ENCODE measurements at places on chromosomes 13 and 19. TPM values are rescaled to one million over a fixed set of nuclear protein-coding genes. Genes with fewer than 3 reads are reported as not detected.

DNA sequence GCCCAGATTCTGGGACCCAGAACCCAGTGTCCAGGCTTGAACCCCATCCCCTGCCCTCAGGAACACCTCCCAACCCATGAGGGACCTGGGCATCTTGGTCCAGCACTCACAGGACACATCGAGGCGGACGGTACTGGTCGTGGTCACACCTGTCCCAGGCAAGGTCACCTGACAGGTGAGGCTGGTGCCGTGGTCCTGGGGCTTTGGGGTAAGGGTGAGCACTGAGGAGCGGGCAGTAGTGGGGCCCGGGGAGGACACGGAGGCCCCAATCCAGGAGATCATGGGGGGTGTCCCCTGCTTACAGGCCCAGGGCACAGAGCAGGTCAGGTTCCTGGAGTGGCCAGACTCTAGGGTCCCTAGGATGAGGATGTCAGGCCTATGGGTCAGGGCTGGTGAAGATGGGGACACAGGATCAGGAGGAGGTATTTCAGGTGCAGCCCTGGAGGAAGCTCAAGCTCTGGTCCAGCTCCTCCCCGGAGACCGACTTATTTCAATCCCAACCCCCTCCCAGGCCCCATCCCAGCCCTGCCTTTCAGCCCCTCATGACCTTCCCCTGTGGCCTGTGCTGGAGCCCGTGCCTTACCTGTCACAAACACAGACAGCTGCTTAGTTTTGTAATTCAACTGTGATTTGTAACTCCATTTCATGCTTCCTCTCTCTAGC, 772 bp downstream of the SIGLEC8 start:
- DNase-seq = no peak

- no peak for DNase-seq
These were observed 1.3 kb downstream of the FAM174C start for GRCh38 chr19:1276628-1277022.

DNA sequence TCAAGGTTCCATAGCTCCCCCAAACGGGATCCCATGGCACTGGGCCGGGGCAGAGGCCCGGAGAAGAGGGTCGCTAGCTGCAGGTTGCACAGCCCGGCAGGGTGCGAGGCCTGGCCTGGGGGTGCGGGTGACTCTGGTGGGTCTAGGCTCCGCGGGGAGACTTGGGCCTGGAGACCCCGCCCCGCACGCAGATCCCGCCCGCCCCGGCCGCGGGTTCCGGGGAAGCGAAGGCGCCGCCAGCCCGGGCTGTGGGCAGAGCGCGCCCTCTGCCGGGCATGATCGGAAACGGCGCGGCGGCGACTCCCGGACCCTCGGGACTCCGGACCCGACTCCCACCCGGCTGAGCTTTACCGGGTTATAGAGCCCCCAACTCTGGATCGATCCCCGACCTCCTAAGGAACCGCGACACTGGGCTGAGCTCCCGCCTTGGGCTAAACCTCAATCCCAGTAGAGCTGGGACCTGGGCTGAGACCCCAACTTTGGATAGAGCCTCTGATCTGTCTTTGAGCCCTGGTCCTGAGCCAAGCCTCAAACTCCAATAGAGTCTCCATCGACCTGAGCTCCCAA, 3.1 kb upstream of the TNFAIP8L1 start:
- no peak for DNase-seq

- no peak for DNase-seq
These were observed 12.2 kb downstream of the PIP5K1C start for GRCh38 chr19:3687774-3688706.

GRCh38 chr13:44396701-44397580, 23.3 kb downstream of the SERP2 start:
- no peak for DNase-seq

Gene OR4F17
- not detected for polyA plus RNA-seq

Gene PSG2
- not detected for polyA plus RNA-seq

- no peak for DNase-seq
These were observed 12.4 kb downstream of the ATP12A start for GRCh38 chr13:24692561-24692960.

GRCh38 chr19:40090241-40091204, at the start of gene ZNF780A:
ZNF780A (minus strand) TSS chr19:40090943; CDS start chr19:40084753, 6,190 bp downstream.
- DNase-seq = peak; percentile 41

Gene ZNF724
- 0.51 TPM for polyA plus RNA-seq

Gene SH3GL1
- 88.3 TPM for polyA plus RNA-seq

GRCh38 chr19:33493401-33494275, 28.0 kb downstream of the PEPD start:
- DNase-seq = no peak

GRCh38 chr19:19477705-19478383, 37.5 kb downstream of the TSSK6 start:
- no peak for DNase-seq

GRCh38 chr13:29802621-29803020, 47.8 kb downstream of the UBL3 start:
- DNase-seq = no peak

- no peak for DNase-seq
These were observed 24.7 kb downstream of the FRY start for GRCh38 chr13:32056316-32056715.

DNA sequence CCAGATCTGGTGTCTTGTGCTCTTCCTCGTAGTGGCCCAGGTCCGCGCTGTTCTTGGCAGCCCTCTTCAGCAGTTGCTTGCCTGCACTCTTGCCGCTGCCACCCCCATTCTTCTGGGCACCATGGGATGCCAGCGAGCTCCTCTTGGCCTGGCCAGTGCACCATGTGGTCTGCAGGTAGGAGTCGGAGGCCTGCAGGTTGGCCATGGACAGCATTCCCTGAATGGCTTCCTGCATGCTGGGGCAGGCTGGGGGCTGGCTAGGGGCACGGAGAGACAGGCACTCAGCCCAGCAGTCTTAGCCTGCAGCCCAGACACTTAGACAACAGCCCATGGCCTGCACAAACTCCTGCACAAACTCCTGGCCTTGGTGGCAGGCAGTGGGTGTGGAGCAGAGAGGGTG, 234.9 kb downstream of the TUBA3C start:
- DNase-seq = no peak

- DNase-seq = no peak
These were observed 857 bp downstream of the IER2 start for GRCh38 chr19:13150931-13151604.

DNA sequence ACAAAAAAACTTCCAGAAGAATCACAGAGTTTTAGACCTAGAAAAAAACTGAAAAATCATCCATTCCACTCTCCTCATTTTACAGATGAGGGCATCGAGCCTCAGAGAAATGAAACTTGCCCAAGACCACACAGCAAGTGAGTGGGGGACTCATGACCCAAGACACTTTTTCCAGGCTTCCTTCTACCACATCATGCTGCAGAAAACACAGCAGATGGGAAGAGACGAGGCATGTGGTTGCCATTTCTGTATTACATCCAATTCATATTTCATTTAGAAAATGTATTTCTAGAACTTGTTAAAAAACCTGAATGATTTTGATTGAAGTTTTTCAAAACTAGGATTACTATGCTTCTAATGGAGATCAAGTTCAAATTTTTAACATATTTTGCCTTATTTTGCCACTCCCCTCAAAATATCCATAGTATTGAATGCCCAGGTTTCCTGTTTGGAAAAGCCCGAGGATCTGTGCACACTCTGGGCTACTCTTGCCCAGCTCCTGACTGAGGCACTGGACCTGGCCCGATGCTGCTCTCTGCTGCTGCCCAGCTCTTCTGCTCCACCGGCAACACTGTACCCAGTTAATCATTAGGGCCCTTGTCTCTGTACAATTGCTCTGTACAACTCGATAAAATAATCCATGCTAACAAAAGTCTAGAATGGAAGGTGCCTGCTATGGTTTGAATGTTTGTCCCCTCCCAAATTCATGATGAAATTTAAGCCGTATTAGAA, 157.4 kb downstream of the EFNB2 start:
- no peak for DNase-seq

- DNase-seq = no peak
These were observed 11.3 kb downstream of the LILRB4 start for GRCh38 chr19:54674021-54674617.

Gene RNF225
- 0.11 TPM for polyA plus RNA-seq

Gene TNFSF9
- polyA plus RNA-seq = 0.91 TPM

DNA sequence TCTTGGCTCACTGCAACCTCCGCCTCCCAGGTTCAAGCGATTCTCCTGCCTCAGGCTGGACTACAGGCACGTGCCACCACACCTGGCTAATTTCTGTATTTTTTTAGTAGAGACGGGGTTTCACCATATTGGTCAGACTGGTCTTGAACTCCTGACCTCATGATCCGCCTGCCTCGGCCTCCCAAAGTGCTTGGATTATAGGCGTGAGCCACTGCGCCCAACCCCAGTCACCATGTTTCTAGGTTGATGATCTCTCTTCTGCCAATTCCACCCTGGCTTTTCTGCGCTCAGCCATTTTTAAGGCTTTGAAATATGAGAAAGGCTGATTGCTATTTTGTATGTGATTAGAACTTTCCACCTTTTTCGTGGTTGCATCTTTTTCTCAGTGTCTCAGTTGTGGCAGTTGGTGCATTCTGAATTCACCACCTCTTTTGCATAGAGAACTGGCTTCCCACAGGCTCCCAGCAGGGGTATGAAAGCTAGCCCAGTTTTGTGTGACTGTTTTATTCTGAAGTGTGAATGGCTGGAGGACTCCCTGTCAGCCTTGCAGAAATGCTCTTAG, 15.5 kb downstream of the CEACAM1 start:
- no peak for DNase-seq

Gene C13orf42
- not detected for polyA plus RNA-seq

- no peak for DNase-seq
These were observed 56.6 kb upstream of the GPC6 start for GRCh38 chr13:93169980-93170379.

Gene RINL
- polyA plus RNA-seq = 6.7 TPM

DNA sequence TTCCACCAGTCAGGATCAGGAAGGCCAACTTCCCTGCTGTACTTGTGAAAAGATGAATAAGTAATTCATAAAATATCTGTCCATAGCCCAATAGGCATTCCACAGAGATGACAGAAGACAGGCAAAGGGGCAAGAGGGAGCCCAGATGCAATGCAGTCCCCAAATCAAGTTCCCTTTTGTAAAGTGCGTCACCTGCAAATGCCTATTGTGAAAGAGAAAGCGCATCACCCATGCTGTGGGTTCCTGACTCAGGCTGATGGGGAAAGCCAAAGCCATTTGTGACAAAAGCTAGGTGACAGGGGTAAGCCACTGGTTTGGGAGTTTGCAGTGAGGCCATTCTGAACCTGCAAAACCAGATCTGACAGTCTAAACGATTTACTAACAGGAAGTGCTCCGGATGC, 157.5 kb upstream of the ZNF536 start:
- no peak for DNase-seq

DNA sequence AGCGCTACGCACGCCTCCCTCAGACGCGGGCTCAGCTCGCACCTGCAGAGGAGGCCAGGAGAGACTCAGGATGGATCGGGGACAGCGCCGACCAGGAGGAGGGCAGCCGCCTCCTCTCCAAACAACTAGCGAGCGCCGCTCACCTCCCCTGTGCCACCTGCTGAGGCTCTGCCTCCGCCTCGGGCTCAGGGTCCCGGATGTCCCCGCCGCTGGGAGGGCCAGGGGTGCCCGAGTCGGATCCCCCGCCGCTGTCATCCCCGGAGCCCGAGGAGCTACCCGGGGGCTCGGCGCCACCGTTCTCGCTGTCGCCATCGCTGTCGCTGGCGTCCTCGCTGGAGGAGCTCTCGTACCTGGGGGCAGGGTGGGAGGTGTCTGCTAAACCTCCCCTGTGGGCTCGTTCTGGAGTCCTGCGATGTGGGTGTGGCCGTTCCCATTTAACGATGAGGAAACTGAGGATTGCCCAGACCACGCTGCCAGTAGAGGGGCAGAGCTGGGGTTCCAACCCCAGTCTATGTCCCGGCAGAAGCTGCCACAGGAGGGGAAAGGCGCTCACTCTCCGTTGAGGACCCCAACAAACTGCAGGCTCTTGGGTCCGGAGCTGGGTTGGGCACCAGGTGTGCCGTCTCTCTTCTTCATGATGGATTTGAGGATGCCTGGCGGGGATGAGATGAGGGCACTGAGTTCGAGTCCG, 9.2 kb downstream of the KANK3 start:
- DNase-seq = no peak

- DNase-seq = no peak
These were observed 414.2 kb downstream of the MYO16 start for GRCh38 chr13:109043636-109044035.

Gene KIR2DL3
- polyA plus RNA-seq = not detected

GRCh38 chr13:79456656-79457365, 24.1 kb upstream of the NDFIP2 start:
- DNase-seq = no peak

Gene URAD
- polyA plus RNA-seq = not detected

- no peak for DNase-seq
These were observed 2.9 kb upstream of the TLE6 start for GRCh38 chr19:2974342-2975041.

DNA sequence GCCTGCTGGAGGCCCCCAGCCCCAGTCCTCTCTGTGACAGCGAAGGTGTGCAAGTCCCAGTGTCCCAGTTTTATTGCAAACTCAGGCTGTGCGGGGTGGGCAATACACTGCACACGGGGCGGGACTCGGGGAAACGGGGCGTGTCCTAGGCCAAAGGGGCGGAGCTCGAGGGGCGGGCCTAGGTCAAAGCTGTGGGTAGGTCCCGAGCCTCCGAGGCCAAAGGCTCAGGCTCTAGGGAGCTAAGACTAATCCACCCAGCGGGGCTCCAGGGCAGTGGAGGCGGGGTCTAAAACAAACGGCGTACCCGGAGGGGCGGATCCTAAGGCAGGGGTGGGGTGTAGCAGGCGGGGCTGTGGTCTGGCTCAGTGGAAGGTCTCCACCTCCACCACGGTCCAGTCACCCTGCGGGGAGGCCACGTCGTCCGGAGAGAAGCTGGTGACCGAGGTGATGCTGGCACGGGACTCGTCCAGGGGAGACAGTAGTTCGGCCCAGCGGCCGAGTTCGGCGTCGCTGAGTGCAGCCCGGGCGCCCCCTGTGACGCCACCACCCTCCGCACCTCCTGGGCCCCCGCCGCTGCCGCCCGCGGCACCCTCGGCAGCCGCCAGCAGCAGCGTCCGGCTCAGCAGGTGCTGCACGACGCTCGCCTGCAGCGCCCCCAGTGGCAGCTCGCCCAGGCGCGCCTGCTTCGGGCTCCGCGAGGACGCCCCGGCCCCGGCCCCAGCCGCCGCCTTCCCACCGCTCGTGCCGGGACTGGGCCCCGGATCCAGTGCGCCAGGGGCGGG, 5.3 kb downstream of the PRR36 start:
- no peak for DNase-seq

- no peak for DNase-seq
These were observed 27.8 kb upstream of the IGSF23 start for GRCh38 chr19:44585371-44586133.

Gene PLIN4
- polyA plus RNA-seq = 55.7 TPM

- no peak for DNase-seq
These were observed 1.7 kb upstream of the CADM4 start for GRCh38 chr19:43641333-43641732.

Gene ZNF540
- 6.2 TPM for polyA plus RNA-seq

DNA sequence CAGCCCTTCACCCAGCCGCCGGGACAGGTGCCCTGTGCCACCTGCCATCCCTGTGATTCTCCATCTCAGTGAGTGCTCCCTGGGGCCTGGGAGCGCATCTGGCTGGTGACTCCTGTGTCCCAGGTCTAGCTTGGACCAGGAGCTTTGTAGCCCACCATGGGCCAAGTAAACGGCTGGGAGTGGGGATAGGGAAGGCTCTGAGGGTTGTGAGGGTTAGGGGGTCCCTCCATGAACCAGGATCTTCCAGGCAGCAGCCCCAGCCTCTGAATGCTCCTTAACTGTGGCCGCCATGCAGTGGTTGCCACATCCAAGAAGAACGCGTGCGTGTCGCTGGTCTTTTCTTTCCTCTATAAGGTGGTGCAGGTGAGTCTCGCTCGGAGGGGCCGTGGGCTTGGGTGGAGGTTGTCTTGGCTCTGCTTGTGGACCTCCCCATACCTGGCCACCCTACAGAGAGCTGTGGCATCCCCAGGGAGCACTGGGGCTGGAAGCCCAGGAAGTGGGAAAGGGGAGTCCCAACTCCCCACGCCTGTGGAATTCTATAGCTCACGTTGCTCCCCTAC, 8.4 kb downstream of the AP1M1 start:
- DNase-seq = no peak

Gene WDR62
- polyA plus RNA-seq = 0.27 TPM
